Fibroblast of villous mesenchyme (primary cell): ENCODE measurements at places on chromosomes 6 and 20. TPM values are rescaled to one million over a fixed set of nuclear protein-coding genes. Genes with fewer than 3 reads are reported as not detected.

SLC22A1 gene
- total RNA-seq = 0.32 and 0.86 TPM in 2 replicates

TNXB gene
- total RNA-seq = 4.8 and 17.7 TPM in 2 replicates

- no peak for DNase-seq
Measured at GRCh38 chr6:2652611-2653010, 98.1 kb downstream of the MYLK4 start.

- no peak for DNase-seq
Measured at GRCh38 chr6:128368213-128368944, 152.0 kb downstream of the PTPRK start.

CFAP206 gene
- total RNA-seq = 0.86 TPM in 1 of 2 replicates, not detected in the other

CLPSL1 gene
- not detected in 2 replicates for total RNA-seq

DNA sequence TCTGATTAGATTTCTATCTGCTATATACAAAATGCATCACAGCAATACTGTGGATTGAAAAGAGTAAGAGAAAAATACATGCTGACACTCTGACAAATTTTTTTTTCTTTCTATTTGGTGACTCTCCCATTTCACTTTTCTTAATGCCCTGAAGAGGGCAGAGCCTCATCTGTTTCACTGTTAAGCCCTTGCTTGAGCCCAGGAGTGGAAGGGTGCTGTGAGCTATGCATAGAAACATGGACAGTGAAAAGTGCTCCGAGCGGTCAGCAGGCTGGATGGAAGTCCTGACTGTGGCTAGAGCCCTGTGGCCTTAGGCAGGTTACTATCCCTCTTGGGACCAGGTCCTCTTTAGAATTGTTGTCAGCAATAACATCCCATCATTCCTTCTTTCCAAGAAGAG, 17.4 kb upstream of the CSE1L start:
- DNase-seq = peak; percentile 30

DNA sequence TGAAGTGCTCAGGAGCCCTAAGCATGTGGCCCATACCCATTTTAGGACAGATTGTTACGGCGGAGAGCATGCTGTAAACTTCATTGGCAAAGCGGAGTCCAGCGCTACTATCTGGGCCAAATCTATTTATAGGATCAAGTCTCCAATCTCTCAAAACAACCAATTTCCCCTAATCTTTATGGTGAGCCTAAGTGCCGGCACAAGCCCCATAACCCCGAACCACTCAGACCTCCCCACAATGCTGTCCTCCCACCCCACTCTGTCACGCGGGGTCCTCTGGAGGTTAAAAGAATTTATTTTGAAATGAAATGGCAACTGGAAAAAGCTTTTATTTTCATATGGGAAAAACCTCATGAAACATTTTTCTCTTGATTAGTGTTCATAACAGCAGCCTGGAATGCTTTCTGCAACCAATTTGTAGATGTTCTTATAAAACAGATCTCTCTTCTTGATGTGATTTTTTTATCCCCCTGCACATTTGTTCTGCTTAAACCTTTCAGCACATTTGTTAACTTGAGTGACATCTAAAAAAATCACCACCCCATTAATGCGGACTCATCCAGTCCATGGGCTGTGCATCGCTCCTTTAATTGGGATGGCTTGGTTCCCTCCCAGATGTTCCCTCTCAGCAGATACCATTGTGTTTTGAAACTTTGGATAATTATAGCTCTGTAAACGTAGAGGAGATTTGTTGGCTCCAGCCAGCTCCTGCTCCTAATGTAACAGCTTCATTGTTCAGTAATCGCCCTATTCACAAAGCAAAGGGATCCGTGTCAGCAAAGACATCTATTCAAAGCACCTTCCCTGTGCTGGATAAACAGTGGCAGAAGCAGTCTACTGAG, 323.6 kb downstream of the CD83 start:
- peak; percentile 18 for DNase-seq

GRCh38 chr6:97151601-97152000, 131.4 kb downstream of the MMS22L start:
- DNase-seq = no peak

INSM1 gene
- total RNA-seq = under 0.01 TPM in 1 of 2 replicates, not detected in the other

TRPC4AP gene
- total RNA-seq = 86.7 and 96.7 TPM in 2 replicates

C6orf58 gene
- total RNA-seq = not detected in 2 replicates

SAMD5 gene
- total RNA-seq = under 0.01 TPM in 2 replicates
